ENCODE measurements at places on chromosomes 5 and 9.

- DNase-seq, result no peak
Measured at GRCh38 chr9:120569556-120569955, 10.4 kb downstream of the CDK5RAP2 start.

- no peak for DNase-seq
Measured at GRCh38 chr9:96391021-96391765, 7.7 kb upstream of the SLC35D2 start.

- DNase-seq, result no peak
Measured at GRCh38 chr5:168686837-168687236, 107.7 kb upstream of the PANK3 start.

- DNase-seq, result peak; percentile 15
Measured at GRCh38 chr9:95724253-95724991, 151.1 kb upstream of the ERCC6L2 start.

DNA sequence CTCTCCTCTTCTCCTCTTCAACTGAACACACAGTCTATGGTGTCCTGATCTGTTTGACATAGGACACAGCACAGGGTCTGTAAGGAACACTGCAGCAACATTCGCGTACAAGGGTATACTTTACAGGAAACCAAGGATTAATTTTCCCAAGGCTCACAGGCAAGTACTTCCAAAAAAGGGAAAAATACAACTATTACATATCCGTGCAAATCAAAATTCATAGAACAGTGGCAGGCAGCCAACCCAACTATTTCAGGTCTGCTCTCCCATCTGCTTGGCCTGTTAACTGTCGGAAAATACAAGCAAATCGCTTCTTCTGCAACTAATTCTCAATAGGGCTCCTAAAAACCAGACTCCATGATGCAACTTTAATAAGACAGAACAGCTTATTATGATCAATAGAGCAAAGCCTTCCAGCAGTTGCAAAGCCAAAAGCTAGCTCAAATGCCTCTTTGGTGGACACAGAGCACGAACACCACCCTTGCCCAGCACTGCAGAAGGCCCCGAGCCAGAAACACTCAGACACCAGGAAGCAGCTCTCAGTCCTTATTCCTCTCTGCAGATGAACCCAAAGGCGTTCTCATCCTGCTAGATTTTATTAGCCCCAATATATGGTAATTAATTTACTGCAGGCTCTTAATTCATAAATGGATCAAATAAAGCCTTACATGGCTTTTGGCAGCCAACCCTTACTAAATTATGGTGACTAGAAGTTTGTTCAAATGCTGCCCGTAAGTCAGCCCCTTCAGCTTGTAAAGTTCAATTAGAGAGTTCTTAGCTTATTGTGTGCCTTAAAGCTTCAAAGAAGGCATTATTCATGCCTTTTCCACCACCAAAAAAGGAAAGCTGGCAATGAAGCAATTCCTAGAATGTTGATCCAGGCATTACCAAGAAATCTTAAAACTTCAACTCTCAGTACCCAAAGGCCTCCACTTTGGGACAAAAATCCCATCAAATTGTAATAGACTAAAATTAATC lies 68.8 kb downstream of the ZNF608 start:
- DNase-seq, result no peak

- DNase-seq, result no peak
Measured at GRCh38 chr5:59360130-59360555, 533.4 kb downstream of the PDE4D start.

- DNase-seq, result no peak
Measured at GRCh38 chr9:110880189-110880588, 158.1 kb downstream of the LPAR1 start.

DNA sequence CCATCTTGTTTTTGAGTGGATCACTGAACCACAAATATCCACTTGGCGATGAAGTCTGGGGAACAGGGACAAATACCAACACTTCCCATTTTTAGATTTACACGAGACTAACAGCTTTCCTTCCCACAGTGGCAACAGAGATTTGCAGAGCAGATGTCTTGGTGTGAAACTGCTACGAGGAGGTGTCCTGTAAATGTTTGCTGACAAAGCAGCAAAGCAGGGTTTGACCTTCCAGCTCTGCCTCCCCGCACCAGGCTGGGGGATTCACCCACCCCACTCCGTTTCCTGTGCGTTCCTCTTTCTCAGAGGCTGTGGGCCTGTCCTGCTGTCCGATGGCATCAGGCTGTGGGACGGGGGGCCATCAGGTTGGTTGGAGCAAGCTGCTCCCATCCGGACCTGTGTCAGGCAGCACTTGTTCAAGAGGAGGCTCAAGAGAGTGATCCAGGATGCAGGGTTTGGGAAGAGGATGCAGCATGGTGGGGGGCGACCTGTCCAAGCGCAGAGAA lies 693 bp upstream of the RGS3 start:
- no peak for DNase-seq

DNA sequence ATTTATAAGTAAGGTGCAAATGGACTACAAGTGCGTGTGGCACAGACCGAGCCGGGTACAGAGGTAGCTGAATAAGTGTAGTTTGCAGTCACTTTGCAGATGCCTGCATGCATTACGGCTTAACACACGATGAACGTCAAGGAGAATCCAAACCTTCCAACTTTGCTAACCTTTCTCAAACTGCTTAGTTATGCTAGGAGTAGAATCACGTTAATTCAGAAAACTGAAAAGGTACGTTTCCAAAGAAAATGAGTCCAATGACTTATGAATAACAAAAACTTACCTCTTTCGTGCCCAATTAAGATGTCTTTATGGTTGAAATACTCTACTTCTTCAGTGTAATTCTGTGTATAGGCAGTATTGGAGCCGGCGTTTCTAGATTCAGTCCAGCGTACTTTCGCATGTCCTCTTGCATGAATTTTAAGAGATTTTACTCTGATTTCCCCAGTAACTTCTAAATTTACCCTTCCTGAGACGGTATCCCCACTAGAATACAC lies 539 bp downstream of the ARRDC3 start:
- no peak for DNase-seq

GRCh38 chr5:55226027-55226933 lies 835 bp downstream of the MCIDAS start:
- DNase-seq, result no peak

DNA sequence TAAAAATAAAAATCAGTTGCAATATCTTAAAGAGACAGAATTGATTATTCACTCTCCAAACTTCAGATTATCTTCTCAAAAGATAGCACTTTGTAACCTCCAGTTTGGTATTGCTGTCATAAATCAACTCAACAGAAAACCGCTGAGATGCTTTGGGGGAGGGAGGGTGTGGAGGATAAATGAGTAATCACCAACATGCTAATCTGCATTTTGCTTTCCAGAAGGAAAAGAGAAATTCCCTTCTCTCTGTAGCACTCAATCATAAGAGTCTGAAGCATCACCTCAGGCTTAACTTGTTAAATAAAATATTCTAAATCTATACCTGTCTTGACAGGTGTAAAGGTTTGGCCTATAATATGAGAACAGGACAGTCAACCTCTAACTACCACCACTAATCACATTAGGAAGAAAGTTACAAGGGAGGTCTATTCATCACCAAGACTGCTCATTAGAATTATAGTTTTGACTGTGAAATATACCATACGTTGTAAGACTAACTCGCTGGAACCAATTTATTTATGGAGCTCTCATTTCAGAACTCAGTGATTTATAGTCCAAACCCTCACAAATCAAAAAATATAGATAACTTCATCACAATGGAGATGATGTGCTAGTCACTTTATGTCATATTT lies 89.0 kb downstream of the PIK3R1 start:
- no peak for DNase-seq

DNA sequence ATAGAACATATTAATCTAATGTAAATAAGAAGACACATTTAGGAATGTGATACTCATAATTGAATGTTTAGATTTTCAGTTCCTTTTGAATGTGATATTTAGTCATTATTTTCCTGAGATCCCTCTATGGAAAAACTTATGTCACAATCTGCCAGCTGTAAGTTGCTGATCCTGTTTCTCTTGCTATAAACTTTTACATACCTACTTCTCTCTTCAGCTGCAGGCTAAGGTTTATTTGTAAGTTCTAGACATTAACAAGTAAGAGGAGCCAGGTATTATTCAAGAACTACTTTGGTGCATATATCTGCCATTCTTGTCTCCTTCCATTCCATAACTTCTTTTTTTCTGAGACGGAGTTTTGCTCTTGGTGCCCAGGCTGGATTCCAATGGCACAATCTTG lies 462.4 kb downstream of the PRR16 start:
- DNase-seq, result no peak

DNA sequence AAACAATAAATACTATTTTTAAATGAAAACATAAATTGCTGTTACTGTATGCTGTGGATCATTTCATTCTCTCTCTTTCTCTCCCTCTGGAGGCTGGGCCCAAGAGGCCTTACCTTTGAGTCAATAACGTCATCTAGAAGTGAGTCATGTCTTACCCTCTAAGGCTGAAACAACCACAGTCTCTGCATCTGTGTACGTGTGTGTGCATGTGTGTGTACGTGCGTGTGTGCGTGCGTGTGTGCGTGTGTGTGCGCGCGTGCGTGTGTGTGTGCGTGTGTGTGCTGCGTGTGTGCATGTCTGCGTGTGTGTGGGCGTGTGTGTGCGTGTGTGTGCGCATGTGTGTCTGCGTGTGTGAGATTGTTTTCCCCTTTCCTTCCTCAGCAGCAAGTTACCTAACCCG lies 13.6 kb upstream of the IL17B start:
- DNase-seq, result no peak

- DNase-seq, result no peak
Measured at GRCh38 chr9:110919609-110920008, 118.7 kb downstream of the LPAR1 start.

DNA sequence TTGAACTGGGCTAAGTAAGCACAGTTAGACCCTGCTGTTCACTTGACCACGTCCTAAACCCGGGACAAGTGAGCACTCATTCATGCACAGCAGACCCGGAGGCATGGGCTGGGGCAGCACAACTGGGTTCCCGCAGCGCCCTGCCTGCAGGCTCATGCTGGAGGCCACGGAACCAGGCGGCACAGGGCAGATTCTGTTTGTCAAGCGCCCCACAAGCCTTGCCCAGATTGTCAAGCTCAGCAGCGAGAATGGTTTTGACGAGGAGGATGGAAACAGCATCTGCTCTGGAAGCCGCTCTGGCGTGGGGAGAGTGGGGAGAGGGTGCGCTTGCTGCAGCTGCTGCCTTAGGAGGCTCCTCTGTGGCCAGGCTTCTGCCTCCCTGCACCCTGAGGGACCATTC lies 32.7 kb downstream of the PRRT1B start:
- DNase-seq, result no peak

GRCh38 chr9:15426019-15426418 lies 3.3 kb downstream of the SNAPC3 start:
- DNase-seq, result no peak

DNA sequence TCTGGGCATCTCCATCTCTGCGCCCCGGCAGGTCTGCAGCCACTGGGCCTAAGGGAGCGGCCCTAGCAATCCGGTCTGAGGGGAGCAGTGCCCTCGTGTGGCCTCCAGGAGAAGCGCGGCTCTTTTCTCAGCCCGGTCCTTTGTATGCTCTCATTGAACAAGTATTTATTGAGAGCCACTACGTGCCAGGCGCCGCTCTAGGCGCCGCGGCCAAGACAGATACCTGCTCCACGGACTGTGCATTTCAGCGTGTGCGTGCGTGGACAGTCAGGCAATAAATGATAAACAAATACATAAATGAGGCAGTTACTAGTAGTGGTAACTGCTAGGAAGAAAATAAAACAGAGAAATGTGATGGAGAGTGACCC lies 2.3 kb upstream of the SLC4A9 start:
- peak; percentile 49 for DNase-seq

DNA sequence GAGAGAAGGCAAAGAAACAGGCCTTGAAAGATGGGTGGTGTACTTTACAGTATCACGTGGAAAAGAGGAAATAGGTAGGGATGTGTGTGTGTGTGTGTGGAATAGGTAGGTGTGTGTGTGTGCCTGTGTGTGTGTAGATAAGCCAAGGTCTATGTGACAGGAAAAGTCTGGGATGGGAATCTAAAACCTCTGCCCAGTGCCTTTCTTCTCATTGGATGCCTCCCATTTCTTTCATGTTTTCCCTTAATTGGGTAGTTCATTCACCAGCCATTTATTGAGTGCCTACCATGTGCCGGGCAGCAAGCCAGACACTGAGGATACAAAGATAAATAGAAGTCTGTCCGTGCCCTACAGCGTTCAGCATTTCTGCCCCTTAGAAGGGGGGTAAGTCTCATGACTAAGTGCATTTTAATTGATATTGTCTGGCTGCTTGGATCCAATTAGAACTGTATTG lies 1.0 kb downstream of the URM1 start:
- DNase-seq, result no peak

DNA sequence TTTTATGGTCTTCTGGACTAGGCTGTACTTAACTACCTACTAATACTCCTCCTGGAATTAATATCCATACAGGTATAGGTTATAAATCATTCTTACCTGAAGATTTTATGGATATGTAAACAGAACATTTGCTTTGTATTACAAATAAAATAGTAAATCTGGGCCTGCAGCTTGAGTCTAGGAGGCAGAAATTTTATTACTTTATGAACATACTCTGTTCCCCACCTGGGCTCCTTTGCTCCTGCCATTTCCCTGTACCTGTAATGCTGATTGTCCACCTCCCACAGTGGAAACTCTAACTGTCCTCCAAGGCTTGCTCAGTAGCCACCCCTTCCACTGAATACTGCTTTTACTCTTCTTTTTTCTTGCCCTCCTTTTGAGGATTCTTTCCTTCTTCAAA lies 108.0 kb downstream of the PAM start:
- no peak for DNase-seq

DNA sequence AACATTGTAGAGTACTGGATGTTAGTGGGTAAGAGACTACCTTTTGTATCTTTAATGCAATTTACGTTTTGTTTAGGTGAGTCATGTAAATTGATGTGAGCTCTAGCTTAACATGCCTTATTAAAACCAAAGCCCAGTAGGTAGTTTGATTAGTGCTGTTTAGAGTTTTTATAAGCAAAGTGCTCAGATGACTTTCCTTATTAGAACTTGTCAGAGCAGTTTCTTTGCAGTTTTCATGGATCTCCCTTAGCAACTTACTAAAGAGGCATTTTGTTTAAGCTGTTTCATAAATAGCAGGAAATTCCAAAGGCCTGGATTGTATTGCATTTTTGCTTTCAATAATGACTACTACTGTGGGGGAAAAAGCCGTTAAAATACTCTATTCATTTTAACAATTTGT lies 14.5 kb downstream of the ZSWIM6 start:
- DNase-seq, result no peak
